ENCODE measurements at places on chromosomes 1 and 21. TPM values are rescaled to one million over a fixed set of nuclear protein-coding genes. Genes with fewer than 3 reads are reported as not detected.

The NTNG1 gene
- not detected for total RNA-seq

The KIAA1614 gene
- 0.22 TPM for total RNA-seq

GRCh38 chr1:53047737-53048736 lies 14.0 kb upstream of the PODN start:
- no peaks in the 10 kb centered on the region for H3K27me3 ChIP-seq
- H3K36me3 ChIP-seq, result peaks cover 29% of the 10 kb centered on the region
- H3K4me1 ChIP-seq, result peaks cover 14% of the 10 kb centered on the region

The TEDDM1 gene
- not detected for total RNA-seq
